ENCODE measurements at places on chromosomes 1 and 21.

- no peak for DNase-seq
These were observed 157.4 kb downstream of the ACTL8 start for GRCh38 chr1:17912491-17912890.

- DNase-seq, result no peak
These were observed 60.1 kb upstream of the USP24 start for GRCh38 chr1:55275151-55275748.

DNA sequence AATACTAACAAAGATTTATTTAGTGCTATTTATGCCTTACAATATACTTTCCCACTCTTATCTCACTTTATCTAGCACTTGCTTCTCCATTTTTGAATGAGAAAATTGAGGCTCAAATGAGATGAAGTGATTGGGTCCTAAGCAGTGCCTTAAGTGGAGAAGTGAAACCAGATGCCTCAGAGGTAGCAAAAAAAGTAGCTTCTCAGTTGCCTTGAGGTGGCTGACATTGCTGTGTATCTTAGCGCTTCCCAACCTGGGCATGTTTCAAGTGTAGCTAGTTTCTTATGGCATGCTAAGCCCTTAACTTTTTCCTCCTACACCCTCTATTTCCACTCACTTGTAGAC lies 390.4 kb downstream of the OMA1 start:
- DNase-seq, result no peak

DNA sequence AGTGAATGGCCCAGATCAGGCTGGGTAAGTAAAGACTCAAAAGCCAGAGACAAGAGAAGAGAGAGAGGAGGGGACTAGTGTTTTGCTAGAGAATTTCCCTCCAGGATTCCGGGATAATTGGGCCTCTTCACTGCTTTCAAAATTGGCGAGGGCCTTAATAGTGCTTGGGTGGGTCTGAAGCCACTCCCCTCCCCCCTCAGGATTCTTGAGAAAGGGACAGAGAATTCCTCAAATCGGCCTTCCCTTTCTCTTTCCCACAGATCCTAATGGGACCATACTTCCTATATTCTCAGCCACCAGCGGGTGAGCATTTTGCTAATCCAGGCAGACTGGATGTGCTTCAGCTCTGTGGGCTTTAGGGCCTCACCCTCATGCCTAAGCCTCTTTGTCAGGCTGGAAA lies 11.9 kb downstream of the SFN start:
- DNase-seq, result no peak

- DNase-seq, result peak; percentile 16
These were observed 39.4 kb upstream of the ZFYVE9 start for GRCh38 chr1:52102336-52103013.

- no peak for DNase-seq
These were observed 41.7 kb downstream of the CD55 start for GRCh38 chr1:207362962-207363860.
